ENCODE measurements at places on chromosomes 5 and 9. TPM values are rescaled to one million over a fixed set of nuclear protein-coding genes. Genes with fewer than 3 reads are reported as not detected.

DNA sequence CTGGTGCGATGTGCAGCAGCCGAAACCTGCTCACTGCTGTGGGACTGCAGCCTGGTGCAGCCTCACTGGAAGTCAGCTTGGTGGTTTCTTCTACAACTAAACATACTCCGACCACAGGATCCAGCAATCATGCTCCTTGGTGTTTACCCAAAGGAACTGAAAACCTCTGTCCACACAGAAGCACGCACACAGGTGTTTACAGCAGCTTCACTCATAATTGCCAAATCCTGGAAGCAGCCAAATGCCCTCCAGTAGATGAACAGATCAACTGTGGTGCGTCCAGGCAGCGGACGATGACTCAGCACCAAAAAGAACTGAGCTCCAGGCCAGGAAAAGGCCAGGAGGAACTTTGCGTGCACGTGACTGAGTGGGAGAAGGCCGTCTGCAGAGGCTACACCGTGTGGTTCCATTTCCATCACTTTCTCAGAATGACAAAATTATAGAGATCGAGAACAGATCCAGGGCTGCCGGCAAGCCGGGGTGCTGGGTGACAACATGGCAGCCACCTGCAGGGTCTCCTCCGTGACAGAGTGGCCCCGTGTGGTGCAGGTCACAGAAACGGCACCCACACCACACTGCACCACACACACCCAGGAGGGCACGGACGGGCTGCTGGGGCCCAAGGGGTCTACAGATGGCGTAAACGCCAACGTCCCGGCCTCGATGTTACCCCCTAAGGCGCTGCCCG lies 23.1 kb upstream of the NSMF start:
- peaks cover 2% of the 10 kb centered on the region for H3K27me3 ChIP-seq
- H3K36me3 ChIP-seq = no peaks in the 10 kb centered on the region
- no peak overlapping the region for H3K4me3 ChIP-seq
- H3K27ac ChIP-seq = no peak overlapping the region
- H3K4me1 ChIP-seq = peaks cover 10% of the 10 kb centered on the region

DNA sequence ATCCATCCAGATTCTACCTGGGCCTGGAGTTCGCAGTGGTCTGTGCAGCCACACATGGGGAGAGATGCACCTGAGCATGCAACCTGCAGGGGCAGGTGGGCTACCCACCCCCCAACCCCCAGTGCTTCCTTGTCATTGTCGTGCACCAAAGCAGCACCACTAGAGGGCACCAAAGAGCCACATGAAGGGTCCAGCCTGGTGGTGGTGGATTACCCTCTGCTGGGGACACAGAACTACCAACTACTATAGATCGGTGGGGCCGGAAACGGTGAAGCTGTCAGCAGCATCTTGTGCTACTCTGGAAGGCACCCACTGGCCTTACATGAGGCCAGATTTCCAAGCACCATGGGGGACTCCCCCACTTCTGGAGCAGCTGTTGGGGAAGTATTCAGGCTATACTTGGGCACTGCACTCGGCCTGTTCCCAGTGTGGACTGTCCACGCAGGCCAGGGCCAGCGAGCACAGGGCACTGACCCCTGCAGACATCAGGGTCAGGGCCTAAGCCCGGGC lies 60.2 kb upstream of the TBC1D2 start:
- H3K27ac ChIP-seq = no peak overlapping the region
- DNase-seq = peak; percentile 91
- no peaks in the 10 kb centered on the region for H3K4me1 ChIP-seq
- no peaks in the 10 kb centered on the region for H3K36me3 ChIP-seq
- no peak overlapping the region for H3K4me3 ChIP-seq

Gene KIF20A
- total RNA-seq = 27.0 TPM

Gene HAUS6
- 16.1 TPM for total RNA-seq

- DNase-seq = no peak
- H3K27ac ChIP-seq = no peak overlapping the region
- H3K4me1 ChIP-seq = peaks cover 58% of the 10 kb centered on the region
Observed at GRCh38 chr9:91905991-91906469, 44.0 kb downstream of the ROR2 start.

- no peaks in the 10 kb centered on the region for H3K36me3 ChIP-seq
- peak overlapping the region; percentile 13 for H3K27ac ChIP-seq
- H3K4me3 ChIP-seq = no peak overlapping the region
- H3K27me3 ChIP-seq = no peaks in the 10 kb centered on the region
Observed at GRCh38 chr5:38463634-38464521, 92.6 kb downstream of the LIFR start.

Gene GADD45G
- total RNA-seq = 1.0 TPM

DNA sequence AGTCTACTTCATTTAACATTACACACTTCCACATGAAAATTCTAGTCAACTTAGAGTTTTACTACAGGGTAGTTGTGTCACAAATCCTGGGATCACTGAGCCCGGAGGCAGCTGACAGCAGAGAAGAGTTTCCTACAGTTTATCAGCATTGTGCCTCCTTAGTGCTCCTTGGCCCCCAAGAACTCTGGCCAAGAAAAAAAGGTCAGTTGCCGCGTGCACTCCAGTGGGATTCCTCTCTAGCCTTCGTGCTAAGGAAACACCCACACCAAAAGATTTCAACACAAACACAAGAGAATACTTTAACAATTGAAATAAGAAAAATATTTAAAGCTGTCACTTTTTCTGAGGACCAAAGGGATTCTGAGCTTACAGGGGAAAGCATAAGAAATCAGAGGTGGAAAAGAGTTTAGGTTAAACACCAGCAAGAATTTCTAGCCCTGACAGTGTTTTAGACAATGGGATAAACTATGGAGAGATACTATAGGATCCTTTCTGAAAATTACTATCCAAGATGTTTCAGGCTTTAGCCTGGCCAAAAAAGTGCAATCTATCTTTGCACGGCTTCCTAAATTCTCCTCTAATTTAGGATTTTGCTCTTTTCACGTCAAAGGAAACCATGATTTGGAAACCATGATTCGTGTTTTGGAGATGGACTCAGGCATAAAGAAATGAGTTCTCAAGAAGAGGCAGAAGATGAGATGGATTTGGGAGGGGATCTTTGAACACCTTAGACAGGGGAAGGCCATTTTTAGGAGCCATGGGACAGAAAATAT lies 606.8 kb downstream of the RAB3C start:
- peaks cover 41% of the 10 kb centered on the region for H3K4me1 ChIP-seq
- H3K36me3 ChIP-seq = peaks cover 7% of the 10 kb centered on the region
- no peak overlapping the region for H3K4me3 ChIP-seq
- H3K27me3 ChIP-seq = no peaks in the 10 kb centered on the region

Gene BTNL8
- not detected for total RNA-seq

Gene AHRR
- 10.7 TPM for total RNA-seq

GRCh38 chr5:135387629-135387960 lies 11.4 kb downstream of the MACROH2A1 start:
- DNase-seq = no peak
- no peak overlapping the region for H3K4me3 ChIP-seq
- peak overlapping the region; percentile 84 for H3K27ac ChIP-seq
- H3K27me3 ChIP-seq = no peaks in the 10 kb centered on the region
- peaks cover 34% of the 10 kb centered on the region for H3K36me3 ChIP-seq
- peaks cover 27% of the 10 kb centered on the region for H3K4me1 ChIP-seq

DNA sequence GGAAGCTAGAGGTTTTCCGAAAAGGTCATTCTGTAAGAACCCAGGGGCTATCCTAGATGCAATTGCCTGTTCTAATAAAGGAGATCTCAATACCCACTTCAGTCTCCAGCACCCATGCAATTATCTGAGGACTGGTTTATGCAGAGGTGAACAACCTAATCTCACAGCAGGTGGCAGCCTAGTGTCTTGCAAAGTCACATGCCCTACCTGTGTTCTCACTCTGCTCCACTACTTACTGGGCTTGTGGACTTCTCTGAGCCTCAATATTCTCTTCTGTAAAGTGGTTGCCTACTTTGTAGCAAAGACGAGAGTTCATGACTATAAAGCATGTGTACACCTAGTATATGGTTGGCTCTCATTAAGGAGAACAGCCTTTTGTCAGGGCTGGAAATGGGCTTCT lies 21.0 kb upstream of the ALDH1B1 start:
- no peak overlapping the region for H3K27ac ChIP-seq
- H3K4me1 ChIP-seq = peaks cover 6% of the 10 kb centered on the region
- H3K36me3 ChIP-seq = no peaks in the 10 kb centered on the region
- DNase-seq = no peak
- peaks cover 12% of the 10 kb centered on the region for H3K27me3 ChIP-seq

GRCh38 chr5:96569332-96569731 lies 92.8 kb upstream of the CAST start:
- H3K4me1 ChIP-seq = peaks cover 9% of the 10 kb centered on the region
- H3K27me3 ChIP-seq = peaks cover 15% of the 10 kb centered on the region
- no peaks in the 10 kb centered on the region for H3K36me3 ChIP-seq

- no peaks in the 10 kb centered on the region for H3K27me3 ChIP-seq
- H3K27ac ChIP-seq = peak overlapping the region; percentile 76
- no peak for DNase-seq
Observed at GRCh38 chr9:130051855-130052254, 1.9 kb upstream of the GPR107 start.

DNA sequence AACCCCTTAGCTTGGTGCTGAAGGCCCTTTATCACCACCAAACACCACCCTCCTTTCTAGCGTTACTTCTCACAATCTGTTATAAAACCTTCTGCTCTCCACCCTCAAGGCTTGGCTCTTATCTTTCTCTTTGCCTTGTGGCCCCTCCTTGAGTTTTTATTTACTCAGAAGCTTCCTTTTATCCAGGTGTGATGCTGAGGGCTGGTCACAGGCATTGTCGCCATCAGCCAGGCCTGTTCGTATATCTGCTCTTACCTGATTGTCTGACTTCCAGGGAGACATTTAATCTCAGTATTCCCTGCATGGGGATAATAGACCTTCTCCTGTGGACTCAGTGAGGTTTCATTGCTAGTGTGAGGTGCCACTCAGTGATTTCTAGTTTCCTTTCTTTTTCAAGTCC lies 34.2 kb downstream of the MEGF10 start:
- H3K4me3 ChIP-seq = no peak overlapping the region
- no peaks in the 10 kb centered on the region for H3K4me1 ChIP-seq
- no peaks in the 10 kb centered on the region for H3K36me3 ChIP-seq

Gene F2R
- total RNA-seq = 35.8 TPM

GRCh38 chr5:54867310-54867944 lies 118.0 kb downstream of the ESM1 start:
- H3K4me1 ChIP-seq = peaks cover 9% of the 10 kb centered on the region
- DNase-seq = no peak
- H3K36me3 ChIP-seq = no peaks in the 10 kb centered on the region
- H3K27me3 ChIP-seq = no peaks in the 10 kb centered on the region
- H3K4me3 ChIP-seq = no peak overlapping the region

- DNase-seq = no peak
- H3K36me3 ChIP-seq = no peaks in the 10 kb centered on the region
- H3K4me3 ChIP-seq = no peak overlapping the region
- no peaks in the 10 kb centered on the region for H3K27me3 ChIP-seq
- H3K4me1 ChIP-seq = peaks cover 16% of the 10 kb centered on the region
Observed at GRCh38 chr5:54745599-54745998, 228.0 kb downstream of the SNX18 start.

DNA sequence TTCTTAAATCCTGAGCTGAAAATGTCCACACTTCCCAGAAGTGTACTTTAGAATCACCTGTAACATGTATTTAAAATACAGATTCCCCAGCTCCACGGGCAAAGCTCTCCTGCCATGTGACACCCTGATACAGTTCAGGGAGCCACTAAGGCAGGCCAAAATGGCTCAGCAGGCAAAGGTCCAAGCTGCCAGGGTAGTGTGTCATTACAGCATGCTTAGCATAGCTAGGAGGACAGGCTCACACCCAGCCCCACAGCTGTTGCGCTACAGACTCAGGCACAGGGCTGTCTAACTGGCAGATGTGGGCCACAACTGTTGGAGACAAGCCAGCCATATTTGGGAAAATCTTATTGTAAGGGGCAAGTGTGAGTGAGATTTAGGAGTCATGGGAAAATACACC lies 73.0 kb downstream of the C9orf85 start:
- H3K27ac ChIP-seq = no peak overlapping the region
- no peak overlapping the region for H3K4me3 ChIP-seq
- DNase-seq = no peak

Measured in mesothelial cell of epicardium (in vitro differentiated cells).